Suprapubic skin (tissue), 4 donors: ENCODE measurements at places on chromosomes 12 and 14. TPM values are rescaled to one million over a fixed set of nuclear protein-coding genes. Genes with fewer than 3 reads are reported as not detected.

GRCh38 chr12:130685250-130685787 lies 30.8 kb downstream of the RIMBP2 start:
- no peaks in the 10 kb centered on the region for H3K36me3 ChIP-seq
- no peak overlapping the region for H3K27ac ChIP-seq
- no peak for DNase-seq
- H3K4me1 ChIP-seq, result no peaks in the 10 kb centered on the region

DNA sequence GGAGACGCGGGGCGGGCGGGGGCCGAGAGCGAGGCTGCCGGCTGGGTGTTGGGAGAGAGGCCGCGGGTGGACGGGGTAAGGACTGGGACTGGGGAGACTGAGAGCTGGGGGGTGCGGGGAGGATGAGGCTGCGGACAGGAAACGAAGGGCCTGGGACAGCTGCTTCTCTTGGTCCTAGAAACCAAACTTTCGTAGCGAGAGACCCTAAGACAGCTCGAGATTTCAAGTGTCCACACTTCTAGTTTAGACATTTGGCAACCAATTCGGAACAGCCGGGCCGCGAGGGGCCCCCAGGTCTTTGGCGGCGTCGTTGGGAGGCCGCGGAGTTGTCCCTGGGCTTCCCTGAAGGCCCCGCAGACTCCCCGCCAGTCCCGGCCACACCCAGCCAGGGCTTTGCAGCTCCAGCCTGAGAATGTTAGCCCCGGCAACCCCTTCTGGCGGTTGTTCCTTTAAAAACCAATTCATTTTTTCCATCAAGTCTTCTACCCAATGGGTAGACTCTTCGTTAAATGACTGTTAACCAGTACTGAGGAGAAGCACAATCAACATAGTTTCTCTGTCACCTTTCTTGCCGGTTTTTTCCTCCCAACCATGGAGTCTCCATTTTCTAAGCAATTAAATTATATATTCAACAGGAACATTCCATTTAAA lies 11.5 kb downstream of the NKX2-1 start:
- no peaks in the 10 kb centered on the region for H3K36me3 ChIP-seq
- no peak for DNase-seq
- H3K4me1 ChIP-seq, result peaks cover 26% of the 10 kb centered on the region

GRCh38 chr12:2378835-2379330 lies 326.1 kb downstream of the CACNA1C start:
- H3K4me3 ChIP-seq, result no peak overlapping the region
- DNase-seq, result no peak
- H3K36me3 ChIP-seq, result no peaks in the 10 kb centered on the region
- H3K27ac ChIP-seq, result no peak overlapping the region

DNA sequence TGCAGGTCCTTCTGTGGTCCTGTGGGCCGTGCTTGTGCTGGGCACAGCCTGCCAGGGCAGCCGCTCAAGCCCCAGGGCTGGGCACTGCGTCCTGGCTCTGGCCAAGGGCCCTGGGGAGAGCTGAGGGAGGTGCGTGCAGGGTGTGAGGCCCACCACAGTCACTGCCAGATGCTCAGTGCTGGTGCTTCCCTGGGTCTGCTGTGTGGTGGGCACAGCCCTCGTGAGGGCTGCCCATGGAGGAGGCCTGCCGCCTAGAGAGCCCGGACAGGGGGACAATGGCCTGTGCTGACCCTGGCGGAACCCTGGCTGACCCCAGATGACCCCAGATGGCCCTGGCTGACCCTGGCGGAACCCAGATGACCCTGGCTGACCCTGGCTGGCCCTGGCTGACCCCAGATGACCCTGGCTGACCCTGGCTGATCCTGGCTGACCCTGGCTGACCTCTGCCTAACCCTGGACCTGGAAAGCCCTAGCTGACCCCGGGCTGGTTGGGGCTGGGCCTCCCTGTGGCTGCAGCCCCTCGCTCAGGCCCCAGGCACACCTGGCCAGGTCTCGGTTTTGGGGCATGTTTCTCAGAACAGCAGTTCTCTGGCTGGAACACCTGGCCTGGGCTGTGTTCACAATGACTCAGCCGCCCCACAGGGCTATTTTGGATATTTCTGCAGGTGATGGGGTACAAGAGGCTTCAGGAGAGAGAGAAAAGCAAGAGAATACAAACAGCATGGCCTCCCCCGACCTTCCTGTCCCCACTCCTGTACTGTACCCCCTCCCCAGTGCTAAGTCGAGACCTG lies 55.4 kb downstream of the TMEM121 start:
- no peaks in the 10 kb centered on the region for H3K4me1 ChIP-seq
- no peaks in the 10 kb centered on the region for H3K36me3 ChIP-seq
- no peaks in the 10 kb centered on the region for H3K27me3 ChIP-seq
- H3K27ac ChIP-seq, result no peak overlapping the region
- no peak for DNase-seq
- no peak overlapping the region for H3K4me3 ChIP-seq

GRCh38 chr12:92074889-92075288 lies 70.8 kb downstream of the BTG1 start:
- H3K4me1 ChIP-seq, result peaks cover 44% of the 10 kb centered on the region
- H3K27me3 ChIP-seq, result no peaks in the 10 kb centered on the region
- no peak overlapping the region for H3K4me3 ChIP-seq
- no peak for DNase-seq

DNA sequence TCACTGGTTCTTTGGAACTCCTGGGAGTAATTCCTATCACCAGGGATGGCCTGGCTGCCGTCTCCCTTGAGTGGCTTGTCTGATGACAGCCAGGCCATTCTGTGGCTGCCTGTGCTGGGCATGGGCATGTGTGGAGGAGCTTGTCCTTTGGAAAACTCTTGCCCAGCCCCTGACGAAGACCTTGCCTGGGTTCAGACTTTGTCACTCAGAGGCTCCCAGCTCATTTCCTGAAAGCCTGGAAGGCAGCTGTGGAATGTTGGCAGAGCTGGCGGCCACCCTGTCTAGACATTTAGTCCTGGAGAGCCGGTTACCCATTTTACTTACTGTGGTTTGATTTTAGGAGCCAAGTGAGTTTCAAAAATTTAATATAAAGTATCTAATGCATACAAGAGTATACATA lies 34.0 kb downstream of the TUNAR start:
- no peak overlapping the region for H3K4me3 ChIP-seq
- H3K36me3 ChIP-seq, result no peaks in the 10 kb centered on the region
- no peak overlapping the region for H3K27ac ChIP-seq
- DNase-seq, result peak; percentile 44

DNA sequence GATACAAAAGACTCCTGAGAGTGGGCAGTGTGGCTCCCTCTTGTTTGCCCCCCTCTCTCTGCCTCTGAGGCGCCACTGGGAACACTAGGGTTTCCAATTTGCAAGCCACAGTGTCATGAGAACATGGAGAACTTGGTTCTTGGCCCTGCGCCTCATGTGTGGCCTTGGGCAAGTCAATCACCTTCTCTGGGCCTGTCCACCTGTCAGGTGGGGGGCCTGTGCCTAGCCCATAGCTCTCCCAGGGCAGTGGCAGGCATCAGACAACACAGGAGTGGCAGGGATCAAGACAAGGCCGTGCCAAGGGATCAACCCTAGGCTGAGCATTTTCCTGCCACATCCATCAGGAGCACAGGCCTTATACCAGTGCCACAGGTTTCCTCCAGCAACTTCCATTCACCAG lies 185.3 kb downstream of the CALM1 start:
- peaks cover 9% of the 10 kb centered on the region for H3K36me3 ChIP-seq
- DNase-seq, result no peak
- H3K4me3 ChIP-seq, result no peak overlapping the region
- no peak overlapping the region for H3K27ac ChIP-seq
- no peaks in the 10 kb centered on the region for H3K27me3 ChIP-seq
- no peaks in the 10 kb centered on the region for H3K4me1 ChIP-seq

DNA sequence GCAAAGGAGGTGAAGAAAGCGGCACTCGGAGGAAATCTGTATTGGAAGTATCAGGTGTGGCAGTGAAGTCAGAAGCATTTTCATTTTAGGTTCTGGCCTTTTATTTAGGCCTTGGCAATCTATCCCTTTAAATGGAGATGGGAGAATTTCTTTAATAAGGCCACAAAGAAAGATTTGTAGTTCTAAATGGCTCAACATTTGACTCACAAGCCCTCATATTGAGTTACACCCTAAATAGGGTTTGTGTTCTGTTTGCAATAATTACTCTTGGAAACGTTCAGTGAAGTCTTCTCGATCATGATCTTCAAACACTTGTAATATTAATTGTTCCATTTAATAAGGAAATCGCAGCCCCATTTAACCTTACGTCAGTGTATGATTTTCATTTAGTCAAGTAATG lies 25.3 kb upstream of the TMEM260 start:
- H3K36me3 ChIP-seq, result no peaks in the 10 kb centered on the region
- DNase-seq, result no peak
- no peak overlapping the region for H3K27ac ChIP-seq
- H3K4me1 ChIP-seq, result no peaks in the 10 kb centered on the region
- peaks cover 32% of the 10 kb centered on the region for H3K27me3 ChIP-seq

Gene CLEC9A
- not detected for total RNA-seq

Gene ABHD4
- total RNA-seq, result 18.9 TPM

Gene PCED1B
- 5.1 TPM for total RNA-seq

Gene IL22
- total RNA-seq, result not detected

Gene ATP5MC2
- 352 TPM for total RNA-seq
